ENCODE measurements at places on chromosomes 12 and 14.

GRCh38 chr12:85325442-85325841 lies 45.4 kb downstream of the ALX1 start:
- DNase-seq, result no peak

GRCh38 chr12:47079981-47080724 lies 394 bp upstream of the AMIGO2 start:
- DNase-seq, result no peak

DNA sequence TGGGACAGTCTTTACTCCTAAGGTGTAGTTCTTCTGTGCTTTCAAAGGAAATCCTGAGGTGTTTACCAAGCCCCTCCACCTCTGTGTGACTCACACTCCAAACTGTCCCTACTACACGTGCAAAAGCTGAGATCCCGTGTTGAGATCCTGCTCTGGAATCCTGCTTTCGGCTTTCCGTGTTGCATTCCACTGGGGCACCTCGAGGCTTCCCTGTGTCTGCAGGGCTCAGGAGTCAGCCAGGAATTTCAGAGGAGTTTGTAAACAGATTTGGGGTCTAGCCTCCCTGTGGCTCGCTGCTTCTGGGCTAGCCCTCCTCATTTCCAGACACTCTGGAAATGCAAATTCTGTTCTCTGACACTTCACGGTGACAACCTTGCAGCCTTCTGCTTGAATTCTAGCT lies 48.4 kb downstream of the CACNA2D4 start:
- no peak for DNase-seq

GRCh38 chr12:85423947-85424346 lies 143.9 kb downstream of the ALX1 start:
- no peak for DNase-seq

GRCh38 chr12:44697511-44697910 lies 178.6 kb downstream of the NELL2 start:
- no peak for DNase-seq

- no peak for DNase-seq
Observed at GRCh38 chr12:42756841-42757623, 167.5 kb upstream of the PRICKLE1 start.

DNA sequence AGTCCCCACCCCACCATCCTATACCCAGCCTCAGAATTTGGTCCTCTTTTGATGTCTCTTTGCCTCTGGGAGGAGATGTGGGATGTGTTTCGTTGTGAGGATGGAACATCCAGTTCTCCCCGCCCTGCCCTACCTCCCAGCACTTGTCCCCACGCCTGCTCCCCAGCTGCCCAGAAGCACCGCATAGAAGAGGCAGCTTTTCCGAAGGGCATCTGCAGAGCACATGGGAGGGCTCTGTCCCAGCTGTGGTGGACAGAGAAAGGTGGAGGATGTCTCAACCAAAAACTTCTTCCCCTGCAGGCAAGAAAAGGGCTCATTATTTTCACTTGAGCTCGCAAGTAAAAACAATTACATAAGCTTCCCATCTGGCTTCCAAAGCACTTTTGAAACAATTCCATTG lies 302.6 kb downstream of the PCNX1 start:
- DNase-seq, result no peak

DNA sequence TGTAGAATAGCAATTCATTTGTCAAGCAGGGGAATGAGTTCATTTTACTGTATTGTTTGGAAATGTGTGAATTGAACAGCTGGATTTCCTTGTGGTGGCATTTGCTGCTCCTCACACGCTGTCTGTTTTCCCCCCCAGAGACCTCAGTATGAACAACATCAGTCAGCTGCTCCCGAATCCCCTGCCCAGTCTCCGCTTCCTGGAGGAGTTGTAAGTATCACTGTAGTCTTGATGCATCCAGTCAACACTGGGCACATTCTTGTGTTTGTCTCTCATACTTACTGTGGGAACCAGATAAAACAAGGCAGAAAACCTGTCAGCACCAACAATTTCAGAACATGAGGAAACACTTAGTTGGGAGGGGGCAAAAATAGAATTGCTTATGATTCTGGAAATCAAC lies 64.9 kb downstream of the LGR5 start:
- DNase-seq, result no peak

DNA sequence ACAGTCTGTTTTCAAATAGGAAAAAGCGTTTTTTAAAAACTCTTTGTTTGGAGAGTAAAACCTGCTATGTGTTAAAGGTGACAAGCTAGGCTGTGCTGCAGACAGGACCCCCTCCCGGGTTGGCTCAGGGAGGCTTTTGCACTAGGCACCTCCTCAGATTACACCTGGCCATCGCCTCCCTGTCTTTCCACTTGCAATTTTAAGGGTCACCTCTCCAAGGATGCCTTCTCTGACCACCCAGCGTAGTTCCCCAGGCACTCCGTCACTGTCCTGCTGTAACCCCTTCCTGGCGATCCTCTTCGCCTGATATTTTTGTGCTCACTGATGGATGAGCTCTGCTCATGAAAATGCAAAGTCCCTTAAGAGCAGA lies 80.7 kb downstream of the NTF3 start:
- no peak for DNase-seq

DNA sequence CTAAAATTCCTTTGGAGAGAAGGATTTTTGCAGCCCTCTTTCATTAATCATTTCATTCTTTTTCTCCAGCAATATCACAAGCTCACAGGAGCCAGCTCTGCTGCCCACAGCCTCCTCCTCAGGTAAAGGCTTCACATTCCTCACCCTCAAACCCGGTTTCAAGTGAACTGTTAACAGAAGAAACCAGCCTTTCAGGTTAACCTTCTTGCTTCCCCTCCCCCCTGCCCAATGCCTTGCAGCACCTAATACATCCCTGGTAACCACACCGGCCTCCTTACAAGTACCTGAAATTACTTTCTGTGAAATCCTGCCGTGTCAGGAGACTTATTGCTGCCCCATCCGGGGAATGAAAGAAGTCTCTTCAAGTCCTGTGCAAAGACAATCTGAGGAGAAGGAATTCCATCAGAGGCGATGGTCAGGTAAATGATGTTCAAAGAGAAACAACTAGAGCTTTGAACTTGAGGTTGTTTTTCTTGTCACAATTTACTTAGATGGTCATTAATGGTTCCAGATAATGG lies 111.2 kb downstream of the MYRFL start:
- DNase-seq, result no peak

GRCh38 chr14:99819514-99819913 lies 26.3 kb downstream of the EML1 start:
- peak; percentile 4 for DNase-seq

GRCh38 chr14:38873941-38874612 lies 229.0 kb downstream of the SEC23A start:
- no peak for DNase-seq

- no peak for DNase-seq
Observed at GRCh38 chr12:130419116-130419515, 81.4 kb downstream of the PIWIL1 start.

DNA sequence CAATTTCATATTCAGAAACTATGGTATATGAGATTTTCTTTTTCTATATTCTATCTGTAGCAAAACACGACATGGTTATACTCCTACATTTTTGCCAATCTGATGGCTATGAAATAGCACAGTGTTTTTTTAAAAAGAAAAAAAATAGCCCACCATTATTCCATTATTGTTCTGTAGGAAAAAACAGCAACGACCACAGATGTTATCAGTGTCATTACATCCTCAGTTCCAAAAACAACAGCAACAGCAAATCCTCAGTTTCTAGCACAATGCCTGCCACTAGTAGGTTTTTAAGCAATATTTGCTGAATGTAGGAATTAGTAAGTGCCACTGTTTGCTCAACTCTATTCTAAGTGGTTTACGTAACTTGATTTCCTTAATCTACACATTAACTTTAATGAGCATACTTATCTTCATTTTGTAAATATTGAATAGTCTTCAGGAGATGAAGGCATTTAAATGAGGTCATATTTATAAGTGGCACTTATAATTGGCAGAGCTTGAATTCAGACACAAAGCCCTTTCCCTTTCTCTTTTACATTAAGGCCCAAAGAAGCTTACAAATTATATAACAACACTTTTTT lies 8.3 kb downstream of the RNASE6 start:
- no peak for DNase-seq

DNA sequence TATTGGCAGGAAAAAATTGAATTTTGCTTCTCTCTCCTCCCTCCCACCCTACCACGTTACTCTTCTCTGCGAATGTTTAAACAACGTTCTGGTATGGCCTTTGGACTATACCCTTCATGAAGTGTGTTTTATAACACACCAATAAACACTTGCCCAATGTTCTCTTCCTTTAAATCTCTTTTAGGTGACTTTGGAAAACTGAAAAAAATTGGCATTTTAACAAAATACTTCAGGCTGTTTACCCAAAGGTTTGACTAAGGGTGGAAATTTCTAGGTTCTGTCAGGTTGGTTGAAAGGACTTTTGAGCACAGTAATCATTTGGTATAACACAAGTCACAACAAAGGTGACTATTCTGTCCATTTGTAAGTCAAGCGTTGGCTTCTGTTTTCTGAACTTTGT lies 446.8 kb downstream of the AEBP2 start:
- no peak for DNase-seq

DNA sequence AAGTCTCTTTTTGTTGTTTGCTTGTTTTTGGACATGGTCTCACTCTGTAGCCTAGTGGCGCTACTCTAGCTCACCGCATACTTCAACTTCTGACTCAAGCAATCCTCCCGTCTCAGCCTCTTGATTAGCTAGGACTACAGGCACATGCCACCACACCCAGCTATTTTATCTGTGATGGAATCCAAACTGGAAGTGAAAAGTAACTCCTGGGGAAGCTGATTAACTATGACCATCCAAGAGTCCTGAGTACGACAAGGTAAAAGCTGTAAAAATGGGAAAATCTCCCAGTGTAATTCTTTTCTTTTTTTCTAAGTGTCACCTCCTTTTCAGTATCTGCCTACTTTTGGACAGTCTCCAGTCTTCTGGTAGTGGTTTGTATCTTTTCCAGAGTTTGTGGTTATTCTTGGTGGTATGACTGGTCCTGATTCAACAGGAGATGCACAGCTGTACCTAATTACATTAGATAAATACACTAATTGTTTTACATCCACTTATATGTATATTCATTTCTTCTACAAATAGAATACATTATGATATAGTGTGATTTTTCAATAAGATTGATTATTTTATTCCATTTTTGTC lies 97.8 kb downstream of the SLC6A15 start:
- no peak for DNase-seq

- no peak for DNase-seq
Observed at GRCh38 chr14:75141062-75141461, 14.2 kb upstream of the NEK9 start.

- no peak for DNase-seq
Observed at GRCh38 chr12:7047306-7047705, 13.2 kb upstream of the C1S start.

- DNase-seq, result no peak
Observed at GRCh38 chr12:54572881-54573280, 15.6 kb downstream of the PPP1R1A start.

- no peak for DNase-seq
Observed at GRCh38 chr12:13124656-13125505, 21.4 kb upstream of the GSG1 start.

DNA sequence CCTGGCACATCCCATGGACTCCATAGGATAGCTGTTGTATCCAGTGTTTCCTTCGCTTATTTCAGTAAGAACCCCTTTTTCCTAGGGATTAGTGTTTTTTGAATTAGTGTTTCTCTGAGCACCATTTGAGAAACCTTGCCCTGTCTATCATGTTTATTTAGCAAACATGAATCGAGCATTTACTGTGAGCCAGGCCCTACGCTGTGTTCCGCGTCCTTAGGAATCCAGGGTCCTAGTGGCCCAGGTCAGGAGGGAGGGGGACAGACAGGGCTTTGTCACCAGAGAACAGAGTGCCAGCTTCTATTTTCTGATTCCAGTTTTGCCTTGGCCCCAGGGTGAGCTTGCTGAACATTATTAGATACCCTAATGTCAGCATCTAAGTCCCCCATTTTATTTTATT lies 2.5 kb downstream of the TEAD4 start:
- DNase-seq, result no peak

DNA sequence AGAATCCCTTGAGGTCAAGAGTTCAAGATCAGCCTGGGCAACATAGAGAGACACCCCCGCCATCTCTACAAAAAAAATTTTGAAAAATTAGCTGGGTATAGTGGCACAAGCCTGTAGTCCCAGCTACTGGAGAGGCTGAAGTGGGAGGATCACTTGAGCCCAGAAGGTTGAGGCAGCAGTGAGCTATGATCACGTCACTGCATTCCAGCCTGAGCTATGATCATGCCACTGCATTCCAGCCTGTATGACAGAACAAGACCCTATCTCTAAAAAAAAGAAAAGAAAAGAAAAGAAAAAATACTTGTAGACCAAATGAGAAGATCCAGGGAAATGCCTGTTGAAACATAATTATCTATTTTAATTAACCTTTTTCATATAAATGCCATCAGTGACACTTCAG lies 93.8 kb upstream of the MDM1 start:
- DNase-seq, result no peak

- DNase-seq, result no peak
Observed at GRCh38 chr12:84857525-84858208, 54.9 kb downstream of the SLC6A15 start.

DNA sequence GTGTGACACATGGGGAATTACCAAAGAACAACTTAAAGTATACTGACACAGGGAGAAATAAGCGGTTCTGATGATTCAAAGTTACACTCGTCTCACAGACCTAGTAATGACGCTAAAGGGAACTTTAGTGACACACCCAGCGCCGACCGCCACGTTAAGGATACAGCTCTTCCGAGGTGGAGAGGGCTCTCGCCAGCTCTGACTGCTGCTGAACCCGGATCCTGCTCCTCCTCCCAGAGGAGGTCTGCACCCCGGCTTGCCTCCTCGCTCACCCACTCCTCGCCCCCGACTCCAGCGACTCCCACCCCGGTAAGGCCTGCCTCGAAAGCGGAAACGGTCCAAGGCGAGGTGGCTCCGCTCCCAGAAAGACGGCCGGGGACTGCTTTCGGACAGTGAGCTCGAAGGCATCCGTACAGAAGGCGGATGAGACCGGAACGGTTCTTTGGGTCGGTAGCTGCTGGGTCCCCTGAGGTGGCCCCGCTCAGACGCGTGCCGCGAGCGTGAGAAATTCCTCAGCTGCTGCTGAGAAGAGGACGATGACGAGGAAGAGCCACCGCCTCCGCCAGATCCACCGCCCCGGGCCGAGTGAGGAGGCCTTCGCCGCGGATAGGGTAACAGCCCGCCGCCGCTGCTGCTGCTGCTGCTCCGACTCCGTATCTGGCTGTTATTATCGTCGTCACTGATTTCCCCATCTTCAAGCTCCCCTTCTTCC lies 643 bp downstream of the ZFC3H1 start:
- DNase-seq, result peak; percentile 54

DNA sequence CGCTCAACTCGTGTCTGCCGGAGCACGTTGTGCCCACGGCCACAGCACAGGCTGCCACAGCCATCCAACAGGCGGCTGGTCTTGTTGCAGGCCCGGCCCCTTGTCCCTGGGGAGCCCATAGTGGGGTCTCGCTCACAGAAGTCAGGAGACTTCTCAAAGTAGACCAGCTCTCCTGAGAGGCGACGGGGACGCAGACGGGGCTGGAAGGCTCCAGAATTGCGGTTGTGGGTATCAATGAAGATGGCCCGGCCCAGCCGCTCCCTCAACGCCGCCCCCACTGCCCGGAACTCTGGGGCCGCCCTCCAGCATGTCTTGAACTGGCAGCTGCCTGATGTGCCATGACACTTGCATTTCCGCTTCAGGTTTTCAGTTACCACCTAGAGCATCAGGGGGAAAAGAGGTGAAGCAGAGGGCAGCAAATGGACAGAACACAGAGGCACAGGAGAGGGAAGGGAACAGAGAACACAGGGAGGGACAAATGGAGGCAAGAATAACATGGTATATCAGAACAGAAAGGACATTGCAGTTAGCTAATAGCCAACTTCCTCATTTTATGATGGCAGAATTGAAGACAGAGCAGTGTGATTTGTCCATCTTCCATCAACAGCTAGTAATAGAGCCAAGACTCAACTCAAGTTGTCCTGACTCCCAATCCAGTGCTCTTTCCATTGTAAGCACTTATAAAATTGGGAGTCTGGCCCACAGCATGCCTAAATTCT lies 5.2 kb downstream of the WNT10B start:
- DNase-seq, result no peak
